ENCODE measurements at places on chromosomes 6 and 20.
A peak's percentile ranks its signal among the peaks of the same experiment; 100 is the strongest.

- no peak for DNase-seq
Measured at GRCh38 chr6:45498591-45498990, 120.9 kb upstream of the SUPT3H start.

GRCh38 chr6:167408235-167408869, 83.5 kb downstream of the TTLL2 start:
- DNase-seq, result no peak

DNA sequence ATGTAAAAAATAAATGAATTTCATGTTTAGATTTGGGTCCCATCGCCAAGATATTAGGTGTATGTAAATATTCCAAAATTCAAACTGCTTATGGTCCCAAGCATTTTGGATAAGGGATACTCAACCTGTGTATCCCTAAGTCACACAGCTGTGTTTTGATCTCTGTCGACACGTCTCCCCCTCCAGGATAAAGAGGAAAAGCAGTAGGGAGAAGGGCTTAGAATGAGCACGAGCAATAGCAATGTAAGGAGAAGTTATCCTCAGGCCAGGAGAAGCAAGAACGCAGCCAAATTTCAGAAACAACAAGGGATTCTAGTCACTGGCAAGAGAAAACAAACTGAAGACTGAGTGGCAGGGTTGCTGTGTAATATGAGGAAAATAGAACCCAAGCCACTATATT, 181.2 kb downstream of the AIG1 start:
- DNase-seq, result no peak

- peak; percentile 68 for DNase-seq
Measured at GRCh38 chr6:99330159-99330558, 19.3 kb downstream of the FAXC start.

GRCh38 chr6:1580109-1580508, 29.6 kb upstream of the FOXC1 start:
- no peak for DNase-seq

DNA sequence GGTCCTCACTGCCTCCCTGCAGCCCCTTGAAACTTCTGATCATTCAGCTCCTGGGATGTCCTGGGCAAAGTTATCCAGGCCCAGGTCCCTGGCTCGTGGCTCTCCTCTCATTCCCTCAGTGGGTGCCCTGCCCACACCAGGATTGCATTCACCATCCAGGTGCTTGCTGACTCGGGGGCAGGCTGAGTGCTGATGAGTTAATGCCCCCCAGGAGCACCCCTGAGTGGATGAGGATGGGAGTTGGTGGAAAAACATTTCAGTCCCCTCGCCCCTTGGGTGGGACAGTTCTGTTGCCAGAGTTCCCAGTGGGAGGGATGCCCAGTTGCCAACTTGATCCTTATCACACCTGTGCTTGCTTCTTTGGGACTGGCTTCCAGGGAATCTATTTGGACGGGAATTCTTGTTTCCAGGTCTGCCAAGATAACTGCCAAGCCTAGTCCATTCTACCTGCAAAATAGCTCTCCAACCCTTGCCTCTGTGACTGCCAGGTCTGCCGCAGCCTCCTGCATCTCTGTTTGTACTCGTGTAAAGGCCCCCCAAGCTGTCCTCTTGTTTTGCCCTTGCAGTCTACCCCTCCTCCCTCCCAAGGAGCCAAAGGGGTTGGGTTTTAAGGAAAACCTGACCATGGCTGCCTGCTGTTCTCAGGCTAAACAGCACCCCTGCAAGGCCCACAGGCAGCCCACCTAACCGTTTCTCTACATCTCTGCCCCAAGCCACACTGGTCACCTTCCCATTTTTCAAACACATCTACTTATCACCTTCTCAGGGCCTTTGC, 11.6 kb upstream of the RSPO4 start:
- DNase-seq, result no peak

- no peak for DNase-seq
Measured at GRCh38 chr6:84050408-84050807, 16.8 kb downstream of the MRAP2 start.

- peak; percentile 44 for DNase-seq
Measured at GRCh38 chr6:110876806-110877564, 2.4 kb downstream of the AMD1 start.

GRCh38 chr20:46549188-46549972, 1.1 kb downstream of the OCSTAMP start:
- DNase-seq, result no peak

DNA sequence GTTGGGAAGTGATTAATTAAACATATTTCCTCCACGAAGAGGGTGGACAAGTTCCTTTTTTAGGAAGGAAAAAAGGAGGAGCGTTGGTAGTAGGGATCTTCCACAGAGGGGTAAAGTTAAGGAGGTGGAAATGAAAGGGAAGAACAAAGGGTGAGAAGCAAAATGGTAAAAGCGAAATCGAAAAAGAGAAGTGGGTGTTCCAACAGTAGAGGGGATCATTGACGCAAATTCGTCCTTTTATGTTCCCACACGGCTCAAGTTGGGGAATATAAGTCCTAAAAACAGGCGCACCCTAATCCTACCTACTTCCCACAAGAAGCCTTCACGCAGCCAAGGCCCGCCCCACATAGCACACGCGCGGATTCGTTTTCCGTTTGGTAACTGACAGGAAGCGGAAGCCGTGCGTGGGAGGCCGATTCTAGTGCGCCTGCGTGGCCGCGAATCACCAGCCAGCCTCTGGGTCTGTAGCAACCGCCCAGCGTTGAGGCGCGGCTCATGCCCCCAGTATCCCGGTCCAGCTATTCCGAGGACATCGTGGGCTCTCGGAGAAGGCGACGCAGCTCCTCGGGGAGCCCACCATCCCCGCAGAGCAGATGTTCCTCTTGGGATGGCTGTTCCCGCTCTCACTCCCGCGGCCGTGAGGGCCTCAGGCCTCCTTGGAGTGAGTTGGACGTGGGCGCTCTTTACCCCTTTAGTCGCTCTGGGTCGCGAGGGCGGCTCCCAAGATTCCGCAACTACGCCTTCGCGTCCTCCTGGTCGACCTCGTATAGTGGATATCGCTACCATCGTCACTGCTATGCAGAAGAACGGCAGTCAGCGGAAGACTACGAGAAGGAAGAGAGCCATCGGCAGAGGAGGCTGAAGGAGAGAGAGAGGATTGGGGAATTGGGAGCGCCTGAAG, at the start of gene NKAPL:
NKAPL (plus strand) TSS at position 421 of the 901 bp plus-strand sequence; CDS start at position 496, 75 bp downstream.
- no peak for DNase-seq

DNA sequence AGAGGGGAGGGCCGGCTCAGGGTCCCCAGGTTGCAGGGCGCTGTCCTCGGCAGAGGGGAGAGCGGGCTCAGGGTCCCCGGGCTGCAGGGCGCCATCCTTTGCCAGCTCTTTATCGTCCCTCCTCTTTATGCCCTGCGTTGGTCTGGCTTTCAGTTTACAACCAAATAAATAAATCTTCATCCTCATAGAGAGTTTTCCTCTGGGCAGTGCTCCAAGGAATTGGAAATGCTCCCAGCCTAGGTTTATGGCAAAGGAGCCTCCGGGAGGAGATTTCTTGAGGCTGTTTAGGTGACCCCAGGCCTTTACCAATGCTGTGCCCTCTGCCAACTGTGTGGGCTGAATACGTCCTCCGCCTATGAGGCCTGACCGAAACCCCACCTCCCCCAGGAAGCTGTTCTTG, 60.2 kb downstream of the CHMP4B start:
- DNase-seq, result no peak

DNA sequence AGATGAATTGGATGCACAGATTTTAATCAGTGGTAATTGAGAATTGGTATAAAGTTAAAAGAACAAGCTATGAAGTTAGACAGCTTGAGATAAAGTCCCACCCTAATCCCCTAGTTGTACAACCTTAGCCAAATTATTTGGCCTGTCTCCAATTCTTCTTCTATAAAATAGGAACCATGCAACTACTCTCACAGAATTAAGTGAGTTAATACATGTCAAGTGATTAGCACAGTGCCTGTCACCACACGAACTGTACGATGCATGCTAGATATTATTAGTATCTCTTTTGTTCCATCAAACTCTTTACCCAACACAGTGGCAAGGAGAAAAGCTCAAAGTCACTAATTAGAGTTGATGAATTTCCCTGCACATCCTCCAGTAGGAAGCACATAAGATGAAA, 44.7 kb downstream of the MBOAT1 start:
- DNase-seq, result no peak

DNA sequence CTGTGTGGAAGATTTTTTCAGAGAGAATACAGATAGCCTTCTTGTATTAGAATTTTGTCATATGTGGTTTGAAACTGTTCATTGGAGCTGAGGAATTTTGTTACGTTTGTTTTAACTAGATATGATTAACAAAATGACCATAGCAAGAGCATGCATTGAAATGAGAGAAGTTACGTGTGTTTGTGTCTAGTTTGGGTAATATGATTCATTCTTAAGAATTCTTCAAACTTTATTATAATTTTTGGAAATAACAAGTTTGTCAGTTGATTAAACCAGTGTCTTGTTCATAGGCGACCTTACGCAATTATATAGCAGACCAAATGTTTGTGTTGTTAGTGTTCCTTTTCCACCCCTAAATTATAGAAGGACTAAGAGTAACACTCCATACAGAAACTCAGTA, 5.5 kb downstream of the GMNN start:
- no peak for DNase-seq

GRCh38 chr20:42837456-42837855, 352.2 kb downstream of the PTPRT start:
- DNase-seq, result no peak

GRCh38 chr20:2887715-2888114, 14.4 kb downstream of the PTPRA start:
- DNase-seq, result no peak

DNA sequence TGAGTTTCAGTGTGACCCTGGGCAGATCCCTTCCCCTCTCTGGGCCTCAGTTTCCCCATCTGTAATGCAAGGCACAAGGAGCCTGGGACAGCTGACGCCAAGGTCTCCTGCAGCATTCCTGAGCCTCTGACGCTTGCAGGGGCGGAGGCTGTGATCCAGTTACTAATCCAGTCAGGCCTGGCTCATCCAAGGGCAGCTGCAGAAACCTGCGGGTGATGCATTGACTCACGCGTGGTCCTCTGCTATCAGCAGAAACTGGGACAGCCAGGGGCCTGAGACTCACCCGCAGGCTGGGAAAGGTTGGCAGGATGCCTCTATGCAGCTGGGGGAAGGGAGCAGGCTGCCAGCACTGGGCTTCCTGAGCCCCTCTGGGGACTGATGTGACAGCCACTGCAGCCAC, 65.0 kb upstream of the SIRPA start:
- DNase-seq, result no peak

- no peak for DNase-seq
Measured at GRCh38 chr6:9745966-9746365, 668.9 kb downstream of the TFAP2A start.

DNA sequence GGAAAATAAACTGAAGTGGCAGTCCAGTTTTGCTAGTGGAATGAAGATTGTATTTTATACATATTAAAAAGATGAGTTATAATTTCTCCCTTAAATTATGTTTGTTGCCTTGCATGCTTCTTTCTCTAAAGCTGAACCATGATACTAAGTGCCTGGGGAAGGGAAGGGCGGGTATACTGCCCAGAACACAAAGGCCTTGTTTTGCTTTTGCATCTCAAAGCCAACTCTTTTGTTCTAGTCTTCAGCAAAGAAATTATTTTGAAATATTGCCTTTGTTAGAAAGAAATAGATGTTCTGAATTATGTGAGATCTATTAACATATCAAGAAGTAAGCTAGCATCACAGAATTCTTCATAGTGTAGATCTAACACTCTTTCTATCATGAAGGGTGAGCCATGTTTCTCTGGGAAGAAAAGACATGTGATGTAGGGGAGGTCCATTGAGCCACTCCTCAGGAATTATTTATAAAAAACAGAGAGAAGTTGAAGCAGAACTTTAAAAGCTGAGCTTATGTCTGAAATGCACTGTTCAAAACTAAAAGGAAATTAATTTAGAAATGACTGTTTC, 108.4 kb downstream of the RIMS1 start:
- DNase-seq, result no peak

GRCh38 chr6:111172563-111172962, 85.3 kb downstream of the SLC16A10 start:
- DNase-seq, result no peak

DNA sequence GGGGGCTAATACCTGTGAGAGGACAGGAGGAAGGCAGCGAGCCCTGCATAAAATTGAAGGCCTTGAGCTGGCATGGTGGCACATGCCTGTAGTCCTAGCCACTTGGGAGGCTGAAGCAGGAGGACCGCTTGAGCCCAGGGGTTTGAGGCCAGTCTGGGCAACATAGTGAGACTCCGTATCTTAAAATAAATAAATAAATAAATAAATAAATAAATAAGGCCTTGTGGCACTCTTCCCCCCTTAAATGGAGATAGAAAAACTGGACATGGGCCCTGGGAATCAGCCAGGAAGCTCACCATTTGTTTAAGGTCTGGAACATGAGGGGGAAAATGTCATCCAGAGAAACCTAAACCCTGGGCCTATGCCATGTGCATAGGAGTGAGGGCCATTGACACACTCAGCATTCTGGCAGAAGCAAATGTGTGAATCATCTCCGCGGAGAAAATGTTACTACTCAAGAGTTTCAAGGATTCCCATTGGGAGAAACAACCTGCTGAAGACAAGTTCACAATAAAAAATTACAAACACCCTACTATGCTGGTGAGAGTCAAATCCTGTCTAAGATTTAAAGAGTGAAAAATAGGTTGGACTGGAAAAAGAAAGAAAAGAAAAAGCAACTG, 51.9 kb upstream of the UBR2 start:
- no peak for DNase-seq

GRCh38 chr6:170231293-170232185, 59.3 kb downstream of the DLL1 start:
- DNase-seq, result no peak

DNA sequence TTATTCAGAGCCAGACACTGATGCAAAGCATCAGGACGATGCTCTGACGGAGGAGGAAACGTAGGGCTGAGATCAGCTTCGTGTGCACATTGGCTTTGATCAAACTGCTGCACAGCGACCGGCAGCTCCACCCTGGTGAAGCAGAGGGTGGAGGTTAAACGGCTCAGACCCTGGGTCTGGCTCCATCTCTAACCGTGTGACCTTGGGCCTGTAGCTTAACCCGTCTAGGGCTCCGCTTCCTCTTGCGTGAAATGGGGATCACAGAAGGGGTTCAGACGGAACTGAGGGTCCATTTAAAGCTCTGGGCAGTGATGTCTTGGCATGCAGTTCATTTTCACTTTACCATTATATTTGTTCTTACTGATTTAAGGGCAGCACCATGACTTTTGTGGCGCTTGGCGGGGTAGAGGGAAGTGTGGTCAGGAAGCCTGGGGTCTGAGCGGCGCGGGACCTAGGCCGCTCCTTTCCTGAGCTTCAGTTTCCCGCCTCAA, 644 bp downstream of the RBL1 start:
- DNase-seq, result no peak

GRCh38 chr6:130670142-130670541, 157.1 kb upstream of the SMLR1 start:
- no peak for DNase-seq

GRCh38 chr20:57898332-57898731, 188.5 kb upstream of the PMEPA1 start:
- no peak for DNase-seq

Measured in KBM-7 (cell line).